ENCODE measurements at places on chromosomes 6 and 20.

DNA sequence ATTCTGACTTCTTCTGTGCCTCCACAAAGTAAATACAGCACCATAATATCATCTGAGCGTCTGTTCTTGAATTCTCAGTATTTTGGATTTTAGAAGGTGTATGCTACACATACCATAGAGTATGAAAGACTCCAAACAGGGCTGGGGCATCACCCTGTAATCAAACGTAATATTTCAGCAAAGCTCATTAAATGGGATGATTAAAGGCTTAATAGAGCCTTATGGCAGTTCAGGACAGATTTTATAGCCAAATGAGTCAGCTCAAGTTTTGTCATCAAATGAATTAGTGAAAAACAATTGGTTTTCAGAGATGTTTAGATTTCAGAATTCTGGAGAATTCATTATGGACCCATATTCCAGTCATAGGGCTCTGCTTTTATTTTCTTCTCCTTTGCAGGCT is 68.9 kb downstream of the TULP4 start:
- DNase-seq: no peak

DNA sequence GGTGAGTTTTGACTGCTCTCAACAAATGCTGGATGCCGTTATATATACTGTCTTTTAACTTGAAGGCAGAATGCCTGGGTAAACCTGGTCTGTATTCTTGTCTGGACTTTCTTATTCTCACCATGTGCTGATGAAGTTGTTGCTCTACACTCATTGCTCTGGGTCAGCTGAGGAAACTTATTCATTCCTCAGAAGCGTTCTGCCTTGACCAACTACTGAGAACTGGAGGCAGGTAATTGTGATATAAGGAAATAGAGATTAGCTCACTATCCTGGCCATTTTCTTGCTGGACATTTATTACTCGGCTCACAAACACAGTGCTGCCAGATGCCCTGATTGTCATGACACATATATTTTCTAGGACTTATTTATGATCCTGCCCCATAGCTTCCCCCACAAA is 103.6 kb downstream of the DNAH8 start:
- no peak for DNase-seq

DNA sequence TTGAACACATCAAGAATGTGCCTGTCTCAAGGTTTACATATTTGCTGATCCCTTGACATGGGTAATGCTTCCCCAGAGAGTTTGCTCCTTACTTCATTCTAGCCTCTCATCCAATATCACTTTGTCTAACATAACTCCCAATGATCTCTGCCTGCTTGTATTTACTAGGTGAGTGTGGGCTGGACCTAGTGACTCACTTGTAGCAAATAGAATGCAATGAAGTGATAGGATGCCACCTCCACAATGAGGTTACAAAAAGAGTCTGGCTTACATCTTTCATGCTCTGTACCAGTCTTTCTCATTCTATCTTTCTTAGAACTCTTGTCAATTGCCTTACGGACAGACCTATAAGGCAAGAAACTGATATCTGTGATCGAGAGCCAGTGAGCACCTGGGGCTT is 44.9 kb upstream of the TMEM200A start:
- no peak for DNase-seq

DNA sequence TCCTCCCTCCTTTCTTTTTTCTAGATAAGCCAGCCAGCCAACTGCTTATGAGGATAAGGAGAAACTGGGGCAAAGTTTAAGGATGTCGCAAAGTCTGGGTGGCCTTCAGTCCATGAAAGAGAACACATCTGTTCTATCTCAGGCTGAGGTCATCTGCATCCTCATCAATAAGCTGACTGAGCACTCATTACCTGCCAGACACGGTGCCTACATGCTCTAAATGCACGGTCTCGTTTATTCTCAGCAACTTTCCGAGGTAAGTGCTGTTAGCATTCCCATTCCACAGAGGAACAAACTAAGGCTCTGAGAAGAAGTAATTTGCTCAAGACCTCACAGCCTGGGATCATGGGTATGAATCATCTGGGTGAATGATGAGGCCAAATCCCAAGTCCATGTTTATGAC is 133.1 kb downstream of the BCAS1 start:
- DNase-seq: no peak

DNA sequence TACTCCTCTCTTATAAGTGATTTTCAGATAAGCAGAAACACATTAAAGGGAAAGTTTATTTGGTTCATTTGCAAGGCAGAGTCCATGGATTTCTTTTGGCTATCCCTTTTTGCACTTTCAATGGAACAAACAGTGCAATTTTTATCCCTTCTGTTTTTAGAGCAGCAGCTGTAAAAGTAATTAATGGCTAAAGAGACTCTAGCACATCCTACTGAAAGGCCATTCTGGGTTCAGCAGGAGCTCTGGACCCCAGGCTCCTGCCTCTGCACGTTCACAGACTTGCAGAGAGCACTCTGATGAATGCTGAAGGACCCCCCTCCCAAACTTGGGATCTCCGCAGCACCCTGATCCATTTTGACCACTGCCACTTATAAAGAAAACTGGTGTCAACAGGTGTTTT is 40.3 kb upstream of the PDE7B start:
- no peak for DNase-seq

DNA sequence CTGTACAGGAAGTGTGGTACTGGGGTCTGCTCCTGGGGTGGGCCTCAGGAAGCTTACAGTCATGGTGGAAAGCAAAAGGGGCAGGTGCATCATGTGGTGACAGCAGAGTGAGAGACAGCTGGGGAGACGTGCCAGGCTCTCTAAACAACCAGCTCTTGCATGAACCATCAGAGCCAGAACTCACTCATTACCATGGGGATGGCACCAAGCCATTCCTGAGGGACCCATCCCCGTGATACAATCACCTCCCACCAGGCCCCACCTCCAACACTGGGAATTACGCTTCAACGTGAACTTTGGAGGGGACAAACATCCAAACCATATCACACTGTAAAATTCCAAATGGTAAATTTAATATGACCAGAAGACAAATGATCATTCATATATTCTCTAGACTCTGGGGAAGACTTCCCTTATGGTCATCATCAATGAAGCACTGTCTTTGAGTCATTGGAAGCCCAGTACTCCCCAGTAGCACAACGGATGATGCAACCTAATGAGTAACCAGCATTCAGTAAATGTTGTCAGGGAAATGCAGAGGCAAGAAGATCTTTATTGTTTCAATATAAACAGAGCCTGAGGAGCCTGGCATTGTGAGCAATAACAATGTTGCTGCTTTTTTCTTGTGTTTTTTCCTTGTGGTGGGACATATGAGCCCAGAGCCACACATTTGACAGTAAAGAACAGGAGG is 48.2 kb upstream of the RALY start:
- no peak for DNase-seq

GRCh38 chr6:168374051-168374502 is 54.5 kb upstream of the DACT2 start:
- no peak for DNase-seq

- DNase-seq: no peak
These were observed 62.0 kb downstream of the MMUT start for GRCh38 chr6:49401063-49401462.

DNA sequence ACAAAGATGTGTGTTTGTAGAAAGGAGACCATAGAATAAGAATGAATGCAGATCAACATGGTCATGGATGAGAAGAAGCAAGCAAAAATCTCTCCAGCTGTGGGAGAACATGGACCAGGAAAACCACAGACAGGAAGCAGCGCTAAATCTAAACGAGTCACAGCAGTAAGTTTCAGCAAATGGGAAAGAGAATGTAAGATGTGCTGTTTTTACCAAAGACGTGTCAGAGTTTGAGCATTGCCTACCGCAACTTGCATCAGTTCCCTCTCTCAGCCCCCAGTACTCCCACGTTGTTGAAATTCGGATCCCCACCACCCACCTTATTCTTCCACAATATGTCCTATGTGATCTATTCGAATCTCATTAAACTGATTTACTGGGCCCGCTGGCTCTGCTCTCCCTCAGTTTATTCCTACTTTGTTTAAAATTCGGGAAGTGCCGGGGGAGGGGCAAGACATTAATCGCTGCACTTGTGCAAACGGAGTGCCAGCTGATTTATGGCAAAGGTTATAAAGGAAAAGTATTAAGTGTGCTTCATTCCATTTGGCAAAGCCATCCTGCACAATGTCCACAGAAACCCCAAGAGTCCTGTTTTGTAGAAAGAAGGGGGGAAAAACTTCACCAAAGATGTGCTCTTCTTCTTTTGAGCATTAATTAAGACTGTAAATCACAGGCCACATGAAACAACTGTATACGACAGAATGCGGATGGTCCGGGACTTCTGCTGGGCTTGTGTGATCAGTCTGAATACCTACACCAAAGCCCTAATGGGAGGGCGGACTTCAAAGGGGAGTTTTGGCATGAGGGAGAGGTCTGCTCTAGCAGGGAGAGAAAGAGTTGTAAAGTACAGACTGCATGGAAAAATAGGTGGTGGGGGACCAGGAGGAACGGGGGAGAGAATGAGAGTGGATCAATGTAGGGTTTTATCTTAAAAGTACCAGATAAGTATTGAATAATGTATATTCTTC is 59.1 kb upstream of the PRDM1 start:
- DNase-seq: no peak

- no peak for DNase-seq
These were observed 26.5 kb upstream of the SLCO4A1 start for GRCh38 chr20:62615750-62616251.

DNA sequence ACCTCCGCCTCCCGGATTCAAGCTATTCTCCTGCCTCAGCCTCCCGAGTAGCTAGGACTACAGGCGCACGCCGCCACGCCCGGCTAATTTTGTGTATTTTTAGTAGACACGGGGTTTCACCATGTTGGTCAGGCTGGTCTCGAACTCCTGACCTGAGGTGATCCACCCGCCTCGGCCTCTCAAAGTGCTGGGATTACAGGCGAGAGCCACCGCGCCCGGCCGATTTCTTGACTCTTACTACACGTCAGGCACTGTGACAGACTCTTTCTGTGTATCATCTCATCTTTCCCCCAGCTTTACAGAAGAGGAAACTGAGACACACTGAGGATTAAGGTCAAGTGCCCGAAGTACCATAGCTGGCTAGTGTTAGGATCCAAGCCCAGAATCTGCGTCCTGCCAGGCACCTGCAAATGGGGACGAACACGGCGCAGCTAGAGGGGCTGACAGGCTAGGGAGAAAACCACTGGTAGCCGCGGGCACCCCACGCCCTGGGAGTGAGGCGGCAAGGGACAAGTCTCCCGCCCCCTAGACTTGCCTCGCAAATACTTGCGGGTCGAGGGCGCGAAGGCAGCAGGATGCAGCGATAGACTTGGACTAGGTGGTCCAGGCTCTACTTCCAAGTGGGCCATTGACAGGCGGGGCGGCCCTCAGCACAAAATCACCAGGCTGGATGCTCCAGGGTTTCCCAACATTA is 1.1 kb upstream of the TAF8 start:
- DNase-seq: no peak

- no peak for DNase-seq
These were observed 90.3 kb downstream of the RNF144B start for GRCh38 chr6:18477301-18477941.

DNA sequence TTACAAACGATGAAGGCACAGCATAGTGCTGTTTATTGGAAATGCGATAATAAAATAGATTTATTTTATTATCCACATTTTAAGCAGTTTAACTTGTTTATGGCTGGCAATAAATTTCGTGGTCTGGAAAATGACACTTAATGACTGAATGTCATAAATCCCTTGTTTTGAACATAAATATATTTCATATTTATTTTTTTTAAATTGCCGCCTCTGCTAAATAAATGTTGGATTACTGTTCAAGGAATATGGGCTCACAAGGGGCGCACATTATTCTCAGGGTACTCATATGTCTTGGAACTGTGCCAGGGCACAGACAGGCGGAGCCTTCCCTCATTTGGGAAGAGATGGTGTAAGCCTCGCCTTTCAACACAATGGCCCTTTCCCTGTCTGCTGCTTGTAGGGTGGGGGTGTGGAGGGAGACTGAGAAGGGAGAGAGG is 134.3 kb downstream of the PXDC1 start:
- DNase-seq: no peak

GRCh38 chr20:49712646-49712995 is 1.1 kb downstream of the B4GALT5 start:
- no peak for DNase-seq

- DNase-seq: no peak
These were observed 18.5 kb upstream of the SLC16A10 start for GRCh38 chr6:111068866-111069234.

DNA sequence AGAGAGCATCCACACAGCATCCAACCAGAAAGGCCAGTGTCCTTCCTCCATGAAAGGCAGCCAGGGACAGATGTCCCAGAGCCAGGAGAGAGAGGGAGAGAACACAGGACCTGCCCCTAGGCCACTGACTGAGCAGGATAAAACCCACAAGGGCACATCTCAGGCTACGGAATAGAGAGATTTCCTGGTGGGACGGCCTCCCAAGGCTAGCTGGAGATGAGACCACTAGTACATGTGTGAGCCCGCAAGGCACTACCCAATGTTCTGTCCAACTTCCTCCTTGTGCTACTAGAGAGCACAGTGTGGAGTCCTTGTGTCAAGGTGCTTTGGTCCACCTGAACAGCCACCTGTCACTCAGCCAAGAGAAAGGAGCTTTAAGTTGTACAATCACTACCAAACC is 44.2 kb downstream of the PLCG1 start:
- peak; percentile 5 for DNase-seq

GRCh38 chr20:1182106-1182505 is 2.7 kb downstream of the TMEM74B start:
- DNase-seq: no peak

GRCh38 chr6:27019651-27020552 is 227.6 kb upstream of the PRSS16 start:
- DNase-seq: peak; percentile 73

- no peak for DNase-seq
These were observed 518.0 kb downstream of the CD109 start for GRCh38 chr6:74213995-74214394.

- no peak for DNase-seq
These were observed 34.8 kb upstream of the TFB1M start for GRCh38 chr6:155349129-155349528.

GRCh38 chr20:62136283-62137091 is 6.7 kb downstream of the PSMA7 start:
- DNase-seq: peak; percentile 48

DNA sequence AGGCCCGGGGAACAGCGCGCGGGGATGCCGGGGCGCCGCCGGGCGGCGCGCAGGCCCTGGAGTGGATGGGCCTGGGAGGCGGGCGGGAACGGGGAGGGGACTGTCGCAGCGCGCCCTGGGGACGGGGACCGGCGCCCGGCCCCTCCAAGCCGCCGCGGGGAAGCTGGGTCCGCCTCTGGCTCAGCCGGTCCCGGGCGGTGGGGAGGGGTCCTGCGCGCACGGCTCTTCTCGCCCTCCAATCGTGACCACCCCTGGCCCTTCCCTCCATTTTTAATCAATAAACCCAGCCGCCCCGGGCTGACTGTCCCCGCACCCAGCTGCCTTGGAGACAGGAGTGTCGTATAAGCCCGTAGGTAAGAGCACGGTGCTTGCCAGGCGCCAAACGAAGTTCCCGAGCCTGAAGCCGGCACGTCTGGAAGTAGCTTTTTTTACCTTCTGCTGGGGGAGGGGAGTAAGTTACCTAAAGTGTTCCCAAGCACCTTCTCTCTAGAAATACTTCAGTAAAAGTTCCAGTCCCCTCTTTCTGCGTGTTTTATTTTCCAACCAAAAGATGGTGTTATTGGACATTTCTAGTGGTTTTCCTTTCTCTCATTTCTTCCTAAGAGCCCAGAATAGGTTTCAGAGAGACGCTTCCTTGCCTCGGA is 780 bp upstream of the TAF4 start:
- DNase-seq: peak; percentile 85

Measured in progenitor cell of endocrine pancreas (in vitro differentiated cells).